CD4-positive, alpha-beta T cell treated with Interferon alpha-2 for 1 hour (primary cell): ENCODE measurements at places on chromosomes 16 and 17.

- DNase-seq, result no peak
Observed at GRCh38 chr17:60391471-60392041, 377 bp downstream of the USP32 start.

GRCh38 chr17:36130346-36130745, 26.7 kb downstream of the CCL4 start:
- no peak for DNase-seq

DNA sequence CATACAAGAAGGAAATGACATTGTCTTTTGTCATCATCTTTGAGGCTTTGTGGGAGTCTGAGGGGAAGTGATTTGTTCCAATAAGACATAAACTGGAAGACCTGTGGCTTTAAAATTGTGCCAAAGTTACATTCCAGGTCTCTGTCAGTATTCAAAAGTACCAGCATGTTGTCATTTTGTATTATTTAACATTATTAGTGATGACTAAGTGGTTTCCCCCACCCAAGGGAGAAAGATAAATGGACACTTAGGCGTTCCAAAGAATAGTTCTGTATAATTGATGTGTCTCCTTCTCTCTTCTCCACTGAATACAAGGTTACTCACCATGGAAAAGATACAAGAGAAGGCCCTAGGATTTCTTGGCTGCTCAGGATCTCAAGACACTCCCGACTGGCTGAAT, 3.8 kb downstream of the CFAP97D1 start:
- DNase-seq, result no peak

DNA sequence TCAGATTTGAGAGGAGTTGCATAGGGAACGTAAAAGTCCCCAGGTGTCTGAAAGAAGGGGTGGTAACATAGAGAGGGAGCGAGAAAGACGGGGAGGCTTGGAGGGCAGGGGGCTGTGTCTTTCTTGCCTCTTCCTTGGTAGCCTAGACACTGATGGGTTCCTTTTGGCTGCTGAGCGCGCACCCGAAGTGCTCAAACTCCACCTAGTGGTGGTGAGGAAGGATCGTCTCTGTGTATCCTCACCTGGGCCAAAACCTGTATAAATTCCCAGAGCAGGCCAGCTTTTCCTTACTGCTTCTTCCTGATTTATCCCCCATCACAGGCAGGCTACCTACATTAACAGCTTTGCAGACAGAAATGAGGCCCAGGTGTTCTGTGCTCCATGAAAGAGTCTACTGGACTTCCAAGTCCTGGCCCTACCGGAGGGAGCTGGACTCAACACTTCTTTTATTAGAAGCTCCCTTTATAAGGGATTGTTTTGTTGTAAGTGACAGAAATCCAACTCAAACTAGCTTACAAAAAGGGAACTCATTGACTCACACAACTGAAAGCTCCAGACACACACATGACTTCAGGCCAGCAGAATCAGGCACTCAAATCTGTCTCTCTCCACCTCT, 5.5 kb upstream of the SLC25A35 start:
- peak; percentile 75 for DNase-seq

GRCh38 chr17:33712120-33712519, 419.0 kb upstream of the ASIC2 start:
- no peak for DNase-seq

DNA sequence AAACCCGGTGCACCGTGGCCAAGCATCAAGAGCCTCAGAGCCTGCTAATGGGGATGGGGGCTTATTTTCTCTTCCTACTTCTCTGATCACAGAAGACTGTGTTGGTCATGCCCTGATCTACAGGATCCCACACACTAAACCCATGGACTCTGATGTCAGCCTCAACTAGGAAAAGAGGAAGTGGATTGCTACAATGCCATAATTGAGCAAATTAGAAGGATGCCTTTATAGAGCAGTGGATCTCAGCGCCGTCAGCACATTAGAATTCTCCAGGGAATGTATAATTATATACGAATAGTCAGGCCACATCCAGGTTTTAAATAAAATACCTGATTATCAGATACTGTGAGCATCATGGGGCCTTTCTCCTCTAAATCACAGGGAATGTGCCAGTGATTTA, 64.8 kb downstream of the VAT1L start:
- no peak for DNase-seq

DNA sequence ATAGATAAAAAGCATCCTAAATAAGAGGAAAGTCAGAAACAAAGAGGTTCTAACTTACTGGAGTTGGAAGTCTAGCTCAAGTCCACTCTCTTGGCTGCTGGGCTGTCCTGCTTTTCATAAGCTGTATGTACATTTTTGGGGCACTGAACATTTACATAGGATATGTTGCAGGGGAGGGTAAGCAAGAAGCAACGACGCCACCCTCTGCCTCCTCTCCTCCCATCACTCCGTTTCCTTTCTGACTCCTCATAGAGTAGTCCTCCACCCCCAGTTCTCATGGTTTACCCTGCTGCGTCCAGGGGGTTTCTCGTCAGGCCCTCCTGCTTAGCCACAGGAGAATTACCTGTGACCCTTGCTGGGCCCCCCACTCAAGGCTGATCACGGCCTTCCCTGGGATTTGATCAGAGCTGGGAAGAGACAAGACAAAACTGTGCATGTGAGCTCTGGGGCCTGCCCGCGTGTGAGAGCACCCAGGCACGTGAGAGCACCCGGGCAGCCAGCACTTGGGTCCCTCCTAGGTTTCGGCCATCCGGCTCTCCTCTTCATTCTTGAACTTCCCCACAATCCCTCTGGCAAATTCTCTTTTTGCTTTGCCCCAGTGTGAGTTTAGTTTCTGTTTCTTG, 37.1 kb downstream of the TMEM11 start:
- DNase-seq, result no peak

GRCh38 chr16:12063004-12063395, 86.5 kb downstream of the SNX29 start:
- DNase-seq, result no peak

DNA sequence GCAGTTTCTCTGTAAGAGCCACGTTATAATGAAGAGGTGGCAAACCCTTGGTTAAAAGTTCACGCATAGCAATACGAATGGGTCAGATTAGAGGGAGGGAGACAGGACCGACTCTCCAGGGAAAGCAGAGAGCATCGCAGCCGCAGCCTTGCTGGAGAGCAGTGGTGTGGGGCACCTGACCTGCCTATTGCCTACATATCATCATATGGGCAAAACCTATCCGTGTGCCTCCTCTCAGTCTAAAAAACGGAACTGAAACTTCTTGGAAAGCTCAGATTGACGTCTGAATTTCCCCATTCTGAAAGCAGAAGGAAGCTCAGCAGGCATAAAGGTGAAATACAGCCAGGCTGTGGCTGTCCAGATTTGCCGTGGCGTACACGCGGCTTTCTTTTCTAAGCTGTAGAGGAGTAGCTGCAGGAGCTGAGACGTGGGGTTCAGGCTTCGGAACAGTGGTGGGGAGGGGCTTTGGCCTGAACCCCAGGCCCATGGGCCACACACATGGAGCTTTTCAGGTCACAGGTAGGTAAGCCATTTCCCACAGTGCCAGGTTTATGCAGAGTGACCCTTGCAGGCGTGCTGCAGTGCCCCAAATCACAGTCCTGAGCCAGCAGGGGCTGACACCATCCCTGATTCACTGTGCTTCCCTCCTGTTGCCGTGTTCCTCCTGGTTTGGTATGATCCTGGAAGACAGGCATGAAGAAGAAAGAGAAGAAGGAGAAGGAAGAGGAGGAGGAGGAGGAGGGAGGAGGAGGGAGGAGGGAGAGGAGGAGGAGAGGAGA, 41.6 kb upstream of the TNRC6C start:
- DNase-seq, result peak; percentile 32

DNA sequence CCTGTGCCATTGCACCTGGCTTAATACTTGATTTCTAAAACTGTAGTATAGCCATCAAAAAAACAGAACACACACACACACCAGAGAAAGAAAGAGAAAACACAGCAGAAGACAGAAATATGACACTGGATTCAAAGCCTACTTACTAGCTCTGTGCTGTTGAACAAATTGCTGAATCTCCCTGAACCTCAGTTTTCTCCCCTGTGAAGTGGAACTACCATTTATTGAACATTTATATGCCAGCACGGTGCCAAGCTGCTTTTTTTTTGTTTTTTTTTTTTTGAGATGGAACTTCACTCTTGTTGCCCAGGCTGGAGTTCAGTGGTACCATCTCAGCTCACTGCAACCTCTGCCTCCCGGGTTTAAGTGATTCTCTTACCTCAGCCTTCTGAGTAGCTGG, 13.2 kb upstream of the ALOX12B start:
- DNase-seq, result no peak

- DNase-seq, result no peak
Observed at GRCh38 chr17:12992676-12993075, 25.2 kb downstream of the ELAC2 start.

GRCh38 chr16:7452090-7452489, 119.4 kb downstream of the RBFOX1 start:
- no peak for DNase-seq

DNA sequence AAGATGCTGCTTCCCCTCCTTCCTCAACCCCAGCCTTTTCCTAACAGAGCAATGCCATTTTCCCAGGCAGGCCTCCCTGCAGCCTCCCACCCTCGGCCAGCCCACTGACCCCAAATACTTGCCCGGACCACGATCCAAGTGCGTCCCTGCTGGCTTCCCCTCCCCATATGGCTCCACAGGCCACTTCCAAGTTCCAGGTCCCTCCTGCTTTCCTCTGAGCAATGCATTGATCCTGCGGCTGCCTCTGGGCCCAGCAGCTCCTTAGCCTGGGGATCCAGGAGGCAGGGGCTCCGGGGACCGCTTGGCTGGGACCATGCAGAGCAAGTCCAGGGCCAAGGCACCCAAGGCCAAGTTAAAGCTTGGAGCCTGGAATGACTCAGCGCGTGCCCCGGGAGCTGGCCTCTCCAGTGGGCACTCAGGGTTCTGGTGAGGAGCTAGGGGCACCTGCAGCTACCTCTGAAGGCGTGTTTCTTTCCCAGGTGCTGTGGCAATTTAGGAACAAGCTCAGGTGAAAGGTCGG, 51.9 kb upstream of the ENPP7 start:
- DNase-seq, result no peak
